ENCODE measurements at places on chromosomes 7 and 10.

- DNase-seq, result peak; percentile 2
Measured at GRCh38 chr7:108875139-108875538, 305.5 kb downstream of the DNAJB9 start.

DNA sequence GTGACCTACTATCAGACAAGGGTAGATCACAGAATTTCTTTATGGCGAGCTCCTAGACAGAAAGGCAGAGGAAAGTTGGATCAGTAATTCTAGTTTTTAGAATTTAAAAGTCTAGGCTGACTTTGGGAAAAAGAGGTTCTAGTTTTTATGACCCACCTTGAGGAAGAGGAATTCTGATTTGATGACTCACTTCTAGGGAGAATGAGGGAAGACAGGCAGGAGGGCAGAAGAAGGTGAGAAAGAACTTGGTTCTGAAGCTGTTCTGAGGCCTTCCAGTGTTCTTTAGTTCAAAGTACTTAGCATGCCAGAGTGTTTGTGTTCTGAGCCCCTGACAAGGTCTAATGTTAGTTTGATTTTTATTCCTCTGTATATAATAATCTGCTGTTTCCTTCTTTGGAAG, 97.2 kb downstream of the PODXL start:
- no peak for DNase-seq

- no peak for DNase-seq
Measured at GRCh38 chr7:52758356-52758755, 277.1 kb upstream of the POM121L12 start.

- DNase-seq, result no peak
Measured at GRCh38 chr7:101996131-101996691, 178.8 kb downstream of the CUX1 start.

DNA sequence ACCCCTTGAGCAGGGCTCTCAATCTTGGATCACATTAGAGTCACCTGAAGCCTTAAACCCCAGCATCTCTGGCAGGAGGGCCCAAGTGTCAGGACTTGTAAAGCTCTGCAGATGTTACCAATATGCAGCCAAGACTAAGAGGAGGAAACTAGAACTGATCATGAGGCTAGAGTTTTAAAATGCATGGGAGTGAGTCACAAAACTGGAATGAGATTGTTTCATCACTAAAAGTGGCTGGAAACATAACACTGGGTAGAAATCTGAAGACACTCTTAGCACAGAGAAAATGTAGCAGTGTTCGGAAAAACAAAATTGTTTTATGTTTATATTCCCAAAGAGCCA, 63.3 kb upstream of the GHITM start:
- DNase-seq, result no peak

All from stimulated activated CD8-positive, alpha-beta memory T cell treated with anti-CD3 and anti-CD28 coated beads, Interleukin-2, amount 100 ng/mL, for 48 hours (primary cell).